Activated naive CD4-positive, alpha-beta T cell treated with anti-CD3 and anti-CD28 coated beads for 36 hours (primary cell): ENCODE measurements at places on chromosomes 5 and 9. TPM values are rescaled to one million over a fixed set of nuclear protein-coding genes. Genes with fewer than 3 reads are reported as not detected.

- DNase-seq = peak; percentile 91
Measured at GRCh38 chr5:177454397-177455035, 7.9 kb downstream of the PRR7 start.

DNA sequence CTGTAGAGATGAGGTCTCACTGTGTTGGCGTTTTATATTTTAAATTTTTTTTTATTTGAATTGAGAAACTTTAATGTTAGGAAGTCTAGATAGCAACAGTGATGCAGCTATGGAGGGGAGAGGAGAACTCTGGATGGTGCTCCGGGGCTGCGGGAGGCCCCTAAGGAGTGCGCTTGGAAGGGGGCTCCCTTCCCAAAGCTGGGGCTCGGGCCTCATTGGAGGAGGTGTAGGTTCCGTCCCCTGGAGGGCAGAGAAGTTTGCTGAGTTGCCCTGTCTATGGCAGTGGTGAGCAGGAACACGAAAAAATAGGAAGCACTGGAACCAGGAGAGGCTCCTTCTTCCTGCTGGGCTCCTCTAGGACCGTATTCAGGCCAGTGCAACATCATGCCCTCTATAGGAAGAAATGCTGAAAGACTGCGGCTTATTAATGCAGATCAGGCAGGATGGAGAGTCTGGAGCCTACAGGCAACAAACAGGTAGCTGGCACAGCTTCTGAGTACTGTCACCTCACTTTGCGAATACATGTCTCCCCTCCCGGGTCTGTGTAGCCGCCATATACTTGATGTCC, 16.1 kb downstream of the AHRR start:
- DNase-seq = no peak

GRCh38 chr5:60263346-60263745, 369.8 kb upstream of the PDE4D start:
- DNase-seq = no peak

- DNase-seq = no peak
Measured at GRCh38 chr9:17588395-17588794, 9.5 kb downstream of the SH3GL2 start.

DNA sequence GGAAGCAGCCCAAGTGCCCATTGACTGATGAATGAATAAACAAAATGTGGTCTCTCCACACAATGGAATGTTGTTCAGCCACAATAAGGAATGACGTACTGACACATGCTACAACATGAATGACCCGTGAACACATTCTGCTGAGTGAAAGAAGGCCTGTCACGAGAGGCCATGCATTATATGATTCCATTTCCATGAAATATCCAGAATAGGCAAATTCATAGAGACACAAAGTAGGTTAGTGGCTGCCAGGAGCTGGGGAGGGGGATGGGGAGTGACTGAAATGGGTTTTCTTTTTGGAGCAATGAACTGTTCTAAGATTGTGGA, 41.4 kb downstream of the BICD2 start:
- DNase-seq = no peak

DNA sequence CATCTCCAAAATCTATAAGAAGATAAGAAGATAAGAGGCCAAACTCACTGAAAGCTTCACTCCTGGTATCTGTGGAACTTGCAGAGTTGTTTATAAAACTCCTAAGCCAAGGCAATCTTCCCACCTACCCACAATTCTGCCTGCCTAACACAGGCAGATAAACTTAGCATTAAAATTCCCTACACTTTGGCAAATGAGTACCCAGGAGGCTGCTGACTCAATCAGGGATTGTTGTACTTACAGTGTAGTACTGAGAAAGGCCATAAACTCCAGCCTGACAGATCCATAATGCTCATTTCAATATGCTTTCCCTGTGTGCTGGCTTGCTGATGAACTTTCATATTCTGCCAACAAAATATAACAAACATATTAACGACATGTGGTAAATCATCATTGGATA, 725.2 kb downstream of the BRINP1 start:
- no peak for DNase-seq

Gene GKAP1
- total RNA-seq = 4.4 TPM

Gene PCDHGA2
- total RNA-seq = not detected

DNA sequence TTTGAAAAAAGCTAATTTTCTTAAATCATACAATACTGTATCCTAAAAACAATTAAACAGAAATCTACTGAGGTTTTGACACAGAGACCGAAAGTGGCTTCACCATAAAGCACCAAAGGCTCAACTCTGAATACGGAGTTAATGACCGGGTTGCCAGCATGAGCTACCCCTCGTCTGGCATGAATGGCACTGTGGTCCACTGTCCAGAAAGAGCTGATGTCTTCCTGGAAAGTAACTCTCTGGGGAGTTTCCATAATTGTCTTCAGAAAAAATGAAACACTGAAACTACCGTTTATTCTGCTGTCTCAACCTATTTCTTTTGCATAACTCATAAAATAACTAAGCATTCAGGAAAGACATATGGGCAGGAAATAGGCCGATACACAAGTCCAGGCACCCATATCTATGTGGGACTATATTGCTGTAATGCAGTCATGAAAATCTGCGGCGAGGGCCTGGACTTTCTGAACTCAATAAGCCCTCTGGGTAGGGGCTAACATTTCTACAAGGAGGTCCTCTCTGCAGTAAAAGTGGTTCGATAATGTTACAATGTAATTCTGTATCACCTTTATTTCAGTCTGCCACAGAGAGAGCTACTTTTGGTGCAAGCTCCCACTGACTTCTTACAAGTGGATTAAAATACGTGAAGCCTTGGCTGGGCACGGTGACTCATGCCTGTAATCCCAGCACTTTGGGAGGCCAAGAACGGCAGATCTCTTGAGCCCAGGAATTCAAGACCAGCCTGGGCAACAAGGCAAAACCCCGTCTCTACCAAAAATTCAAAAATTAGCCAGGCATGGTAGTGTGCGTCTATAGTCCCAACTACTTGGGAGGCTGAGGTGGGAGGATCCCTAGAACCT, 52.4 kb downstream of the ANKH start:
- no peak for DNase-seq
